ENCODE measurements at places on chromosomes 5 and 9. TPM values are rescaled to one million over a fixed set of nuclear protein-coding genes. Genes with fewer than 3 reads are reported as not detected.

- H3K4me1 ChIP-seq: no peaks in the 10 kb centered on the region
- no peak overlapping the region for H3K4me3 ChIP-seq
- no peaks in the 10 kb centered on the region for H3K36me3 ChIP-seq
- DNase-seq: no peak
These were observed 65.0 kb downstream of the MAST4 start for GRCh38 chr5:66661149-66661548.

DNA sequence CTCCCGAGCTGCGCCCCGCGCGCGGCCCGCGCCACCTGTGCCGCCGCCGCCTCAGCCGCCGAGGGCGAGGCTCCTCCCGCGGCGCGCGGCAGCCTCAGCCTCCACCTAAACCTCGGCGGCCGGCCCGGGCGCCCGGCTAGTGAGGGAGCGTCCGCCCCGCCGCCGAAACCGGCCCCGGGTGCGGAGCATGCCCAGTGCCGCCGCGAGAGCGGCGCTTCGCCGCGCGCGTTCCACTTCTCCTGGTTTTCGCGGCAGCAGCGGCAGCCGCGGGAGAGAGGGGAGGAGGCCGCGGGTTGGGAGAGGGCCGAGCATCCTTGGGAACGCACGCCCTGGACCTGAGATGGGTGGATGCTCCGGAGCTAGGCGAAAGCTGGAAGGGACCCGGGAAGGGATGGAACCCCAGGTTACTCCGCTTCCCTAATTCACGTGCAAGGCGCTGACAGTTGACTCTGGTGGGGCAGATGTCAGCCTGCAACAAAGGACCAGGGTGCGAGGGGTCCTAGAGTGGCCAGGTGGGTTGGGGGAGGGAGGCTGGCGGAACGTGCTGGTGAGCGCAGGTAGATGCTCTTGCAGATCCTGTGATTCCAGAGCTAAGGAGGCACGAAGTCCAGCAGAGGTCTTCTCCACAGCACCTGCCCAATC is at the start of gene CTNND2:
Gene CTNND2 (minus strand): TSS at position 182 of the 642 bp plus-strand sequence. CDS start 593 bp downstream, outside the sequence.
- H3K36me3 ChIP-seq: peaks cover 6% of the 10 kb centered on the region
- peaks cover 25% of the 10 kb centered on the region for H3K27me3 ChIP-seq
- peak within 1 kb of the TSS; percentile 74 for H3K4me3 ChIP-seq
- no peaks in the 10 kb centered on the region for H3K4me1 ChIP-seq
- DNase-seq: no peak
- no peak within 1 kb of the TSS for H3K27ac ChIP-seq

Gene CCL27
- not detected for total RNA-seq

GRCh38 chr5:111834926-111835599 is 78.1 kb upstream of the NREP start:
- H3K36me3 ChIP-seq: no peaks in the 10 kb centered on the region
- H3K4me3 ChIP-seq: no peak overlapping the region
- DNase-seq: no peak
- no peak overlapping the region for H3K27ac ChIP-seq

DNA sequence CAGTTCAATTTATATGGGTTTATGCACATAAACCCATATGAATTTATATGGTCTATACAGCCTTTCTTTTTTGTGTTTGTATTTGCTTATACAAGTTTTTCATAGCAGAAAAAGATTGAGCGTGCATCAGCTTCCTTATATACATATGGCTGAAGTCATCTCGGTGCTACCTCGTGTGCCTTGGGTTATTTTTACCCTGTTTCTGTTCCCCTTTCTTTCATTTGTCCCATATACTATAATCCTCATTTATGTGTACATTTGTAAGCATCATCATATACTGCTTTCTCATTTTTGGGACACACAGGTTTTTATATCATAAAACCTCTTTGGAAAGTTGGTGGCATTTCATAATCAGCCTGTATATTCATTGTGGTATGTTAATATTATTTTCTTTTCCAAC is 107.8 kb upstream of the ADAMTSL1 start:
- no peaks in the 10 kb centered on the region for H3K4me1 ChIP-seq
- H3K27me3 ChIP-seq: peaks cover 9% of the 10 kb centered on the region
- no peak overlapping the region for H3K27ac ChIP-seq

DNA sequence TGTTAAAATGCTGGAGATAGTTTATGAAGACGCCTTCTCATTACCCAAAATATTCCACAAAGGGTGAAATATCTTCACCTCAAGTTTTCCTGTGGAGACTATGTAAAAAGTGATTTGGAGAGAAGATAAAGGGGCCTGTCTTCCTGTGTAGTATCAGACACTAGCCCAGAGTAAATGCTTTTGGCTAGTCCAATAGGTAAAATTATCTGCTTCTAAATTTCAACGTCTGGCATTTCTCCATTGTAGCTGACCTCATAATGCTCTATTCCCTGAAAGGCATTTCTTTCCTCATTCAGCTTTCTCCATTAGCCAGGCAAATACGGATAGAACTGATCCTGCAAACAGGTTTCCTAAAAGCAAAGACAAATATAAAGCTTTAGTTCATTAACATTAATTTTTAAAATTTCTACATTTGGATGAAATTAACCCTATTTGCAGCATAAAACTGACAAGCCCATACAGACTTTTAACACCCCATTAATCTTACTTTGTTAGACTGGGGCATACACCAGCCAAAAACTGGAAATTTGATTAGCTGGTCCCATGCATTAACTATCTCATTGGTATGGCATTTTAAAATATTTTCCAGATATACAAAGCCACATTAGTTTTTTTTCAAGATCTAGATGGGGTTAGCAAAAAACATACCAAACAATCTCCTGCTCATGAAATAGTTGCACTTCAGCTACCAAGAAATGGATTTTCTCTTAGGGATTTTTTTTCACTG is 548.8 kb downstream of the EFNA5 start:
- no peaks in the 10 kb centered on the region for H3K4me1 ChIP-seq
- no peaks in the 10 kb centered on the region for H3K36me3 ChIP-seq
- DNase-seq: no peak
- no peak overlapping the region for H3K27ac ChIP-seq
- H3K27me3 ChIP-seq: no peaks in the 10 kb centered on the region
- no peak overlapping the region for H3K4me3 ChIP-seq

Gene SPATA31A3
- not detected for total RNA-seq

- no peak overlapping the region for H3K27ac ChIP-seq
- H3K4me3 ChIP-seq: no peak overlapping the region
- H3K36me3 ChIP-seq: peaks cover 5% of the 10 kb centered on the region
- no peak for DNase-seq
- H3K4me1 ChIP-seq: peaks cover 2% of the 10 kb centered on the region
These were observed 486.7 kb downstream of the RAB3C start for GRCh38 chr5:59069438-59070079.

- H3K4me1 ChIP-seq: no peaks in the 10 kb centered on the region
- H3K36me3 ChIP-seq: peaks cover 2% of the 10 kb centered on the region
- no peak overlapping the region for H3K4me3 ChIP-seq
- DNase-seq: no peak
- peaks cover 5% of the 10 kb centered on the region for H3K27me3 ChIP-seq
These were observed 26.9 kb upstream of the SH3TC2 start for GRCh38 chr5:149089796-149090195.

Gene SLC6A18
- not detected for total RNA-seq

Gene POLR1E
- 28.6 TPM for total RNA-seq

- H3K27me3 ChIP-seq: peaks cover 63% of the 10 kb centered on the region
- no peak for DNase-seq
These were observed 2.7 kb upstream of the BTNL9 start for GRCh38 chr5:181037365-181037861.

GRCh38 chr5:33817301-33817700 is 74.5 kb downstream of the ADAMTS12 start:
- no peaks in the 10 kb centered on the region for H3K4me1 ChIP-seq
- no peaks in the 10 kb centered on the region for H3K36me3 ChIP-seq
- DNase-seq: no peak

Gene NRG2
- total RNA-seq: not detected

- no peak overlapping the region for H3K4me3 ChIP-seq
- H3K27ac ChIP-seq: no peak overlapping the region
- H3K4me1 ChIP-seq: no peaks in the 10 kb centered on the region
- DNase-seq: no peak
- peaks cover 6% of the 10 kb centered on the region for H3K27me3 ChIP-seq
These were observed 128.6 kb upstream of the EFNA5 start for GRCh38 chr5:107799306-107799705.

- H3K4me1 ChIP-seq: no peaks in the 10 kb centered on the region
- H3K27ac ChIP-seq: no peak overlapping the region
- no peaks in the 10 kb centered on the region for H3K36me3 ChIP-seq
These were observed 145.9 kb upstream of the IRX2 start for GRCh38 chr5:2897276-2897961.

Gene AKNA
- total RNA-seq: 323 TPM

DNA sequence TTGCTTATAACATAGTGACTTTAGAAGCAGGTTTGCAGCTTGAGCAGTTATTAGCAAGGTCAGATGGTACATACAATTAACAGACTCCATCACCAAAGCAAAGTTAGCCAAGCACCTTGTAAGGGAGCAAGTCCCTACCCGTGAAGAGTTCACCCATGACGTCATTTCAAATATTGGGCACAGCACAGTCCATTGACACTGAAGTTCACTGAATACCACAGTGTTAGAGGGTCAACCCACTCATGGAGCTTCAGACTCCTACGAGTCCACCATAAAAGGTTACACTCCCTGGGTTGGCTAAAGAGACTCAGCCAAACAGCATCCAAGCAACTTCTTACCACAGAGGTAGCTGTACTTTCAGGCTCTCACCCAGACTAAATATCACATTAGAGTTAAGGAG is 77.5 kb downstream of the GALNT10 start:
- no peaks in the 10 kb centered on the region for H3K27me3 ChIP-seq
- H3K4me1 ChIP-seq: peaks cover 28% of the 10 kb centered on the region
- H3K4me3 ChIP-seq: no peak overlapping the region
- H3K27ac ChIP-seq: no peak overlapping the region
- H3K36me3 ChIP-seq: no peaks in the 10 kb centered on the region
- no peak for DNase-seq

DNA sequence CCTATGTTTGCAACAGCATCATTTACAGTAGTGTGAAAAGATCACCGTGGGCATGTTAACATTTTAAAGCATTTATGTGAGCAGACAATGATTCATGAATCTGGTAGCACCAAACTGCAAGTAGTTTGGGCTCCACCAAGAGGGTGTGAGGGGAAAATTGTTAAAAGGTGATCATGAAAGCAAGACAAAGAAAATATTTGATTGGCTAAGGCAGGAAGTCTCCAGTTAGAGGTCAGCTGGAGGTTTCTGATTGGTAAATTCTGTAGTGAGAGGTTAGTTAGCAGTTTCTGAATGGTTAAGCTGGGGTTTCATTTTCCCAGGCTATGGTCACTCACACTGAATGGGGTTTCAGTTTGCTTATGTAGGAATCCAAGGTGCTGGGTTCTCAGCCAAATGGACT is 13.5 kb upstream of the DRD1 start:
- H3K36me3 ChIP-seq: peaks cover 7% of the 10 kb centered on the region
- no peak for DNase-seq
- no peak overlapping the region for H3K27ac ChIP-seq
- H3K4me1 ChIP-seq: no peaks in the 10 kb centered on the region
- peaks cover 50% of the 10 kb centered on the region for H3K27me3 ChIP-seq
- H3K4me3 ChIP-seq: no peak overlapping the region

Gene EXD3
- 17.8 TPM for total RNA-seq
